ENCODE measurements at places on chromosomes 6 and 20. TPM values are rescaled to one million over a fixed set of nuclear protein-coding genes. Genes with fewer than 3 reads are reported as not detected.

GRCh38 chr6:3324262-3324942 lies 65.7 kb downstream of the PSMG4 start:
- peak overlapping the region; percentile 56 for H3K27ac ChIP-seq

BTN1A1 gene
- total RNA-seq, result 0.28 TPM

SLC4A11 gene
- not detected for total RNA-seq

TMEM151B gene
- 0.16 TPM for total RNA-seq

SLC32A1 gene
- not detected for total RNA-seq

- no peaks in the 10 kb centered on the region for H3K27me3 ChIP-seq
- H3K4me3 ChIP-seq, result no peak overlapping the region
- peak; percentile 12 for DNase-seq
- no peak overlapping the region for H3K27ac ChIP-seq
Measured at GRCh38 chr6:39169448-39170344, 54.7 kb upstream of the SAYSD1 start.

DNA sequence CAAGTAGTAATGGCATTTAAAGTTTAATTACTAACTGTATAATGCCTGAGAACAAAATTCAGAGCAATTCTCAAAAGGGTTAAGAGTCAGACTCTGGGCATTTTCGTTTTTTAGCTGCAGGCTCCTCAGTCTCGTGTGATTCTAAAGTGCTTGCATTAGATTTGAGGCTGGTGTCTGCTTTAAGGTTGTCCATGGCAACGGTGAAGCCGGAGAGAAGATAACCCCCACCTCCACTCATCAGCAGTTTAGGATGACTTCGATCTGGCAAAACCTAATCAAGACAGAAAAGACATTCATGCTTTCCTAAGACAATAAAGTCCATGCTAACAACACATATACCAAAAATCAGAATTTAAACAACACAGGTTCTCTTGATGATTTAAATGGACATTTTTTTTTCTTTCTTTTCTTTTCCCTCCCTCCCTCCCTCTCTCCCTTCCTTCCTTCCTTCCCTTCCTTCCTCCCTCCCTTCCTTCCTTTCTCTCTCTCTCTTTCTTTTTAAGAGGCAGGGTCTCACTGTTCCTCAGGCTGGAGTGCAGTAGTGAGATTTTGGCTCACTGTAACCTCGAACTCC lies 11.8 kb downstream of the TRMT6 start:
- H3K4me3 ChIP-seq, result no peak overlapping the region
- no peak overlapping the region for H3K27ac ChIP-seq
- peaks cover 36% of the 10 kb centered on the region for H3K36me3 ChIP-seq
- no peak for DNase-seq
- no peaks in the 10 kb centered on the region for H3K27me3 ChIP-seq
- H3K4me1 ChIP-seq, result no peaks in the 10 kb centered on the region

- peaks cover 10% of the 10 kb centered on the region for H3K36me3 ChIP-seq
- H3K4me3 ChIP-seq, result no peak overlapping the region
- no peak for DNase-seq
- no peaks in the 10 kb centered on the region for H3K4me1 ChIP-seq
Measured at GRCh38 chr6:157881342-157881741, 58.3 kb downstream of the SNX9 start.

- no peaks in the 10 kb centered on the region for H3K27me3 ChIP-seq
- peak; percentile 53 for DNase-seq
- H3K4me1 ChIP-seq, result no peaks in the 10 kb centered on the region
- no peaks in the 10 kb centered on the region for H3K36me3 ChIP-seq
- no peak overlapping the region for H3K27ac ChIP-seq
- H3K4me3 ChIP-seq, result no peak overlapping the region
Measured at GRCh38 chr6:167554854-167555253, 230.0 kb downstream of the TTLL2 start.

FILIP1 gene
- total RNA-seq, result 47.1 TPM

- peaks cover 3% of the 10 kb centered on the region for H3K36me3 ChIP-seq
- no peak overlapping the region for H3K4me3 ChIP-seq
- no peak overlapping the region for H3K27ac ChIP-seq
- no peaks in the 10 kb centered on the region for H3K4me1 ChIP-seq
- no peaks in the 10 kb centered on the region for H3K27me3 ChIP-seq
- DNase-seq, result no peak
Measured at GRCh38 chr6:166417285-166417691, 34.5 kb upstream of the MPC1 start.

CFAP206 gene
- 0.33 TPM for total RNA-seq

DNA sequence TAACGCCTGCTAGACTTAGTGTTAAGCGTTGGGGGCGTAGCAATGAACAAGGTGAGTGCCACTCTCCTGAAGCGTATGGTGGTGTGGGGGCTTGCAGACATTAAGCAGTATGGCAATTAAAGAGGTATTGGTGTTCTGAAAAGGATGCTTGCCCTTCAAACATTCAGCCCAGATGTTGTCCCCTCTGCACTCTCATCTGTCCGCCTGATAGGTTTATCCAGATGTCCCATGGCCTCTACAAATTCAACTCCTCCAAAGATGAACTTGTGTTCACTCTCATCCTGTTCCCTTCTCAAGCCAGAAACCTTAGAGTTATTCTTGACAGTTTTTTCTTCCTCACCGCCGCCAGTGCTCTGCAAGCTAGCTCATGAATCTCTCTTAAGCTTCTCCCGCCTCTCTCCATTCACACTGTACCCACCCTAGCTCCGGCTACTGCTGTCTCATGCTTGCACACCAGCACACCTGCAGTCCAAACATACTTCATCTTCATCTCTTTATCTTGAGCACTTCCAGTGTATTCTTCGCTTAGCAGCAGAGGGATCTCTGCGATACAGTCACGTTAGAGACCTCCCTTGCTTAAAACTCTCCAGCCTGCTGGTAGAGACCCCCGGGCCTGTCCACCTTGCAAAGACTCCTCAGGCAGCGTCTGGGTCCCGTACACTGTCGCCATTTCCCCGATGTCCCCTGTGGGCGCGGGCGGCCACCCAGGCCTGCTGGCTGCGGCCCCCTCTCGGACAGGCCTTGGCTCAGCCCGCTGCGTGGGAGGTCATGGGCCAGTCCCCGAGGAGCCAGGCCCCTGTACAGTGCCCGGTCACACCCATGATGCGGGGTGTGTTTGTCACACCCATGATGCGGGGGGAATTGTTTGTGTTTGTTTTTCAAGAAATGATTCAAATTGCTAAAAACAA lies 962 bp downstream of the DDX27 start:
- H3K4me1 ChIP-seq, result no peaks in the 10 kb centered on the region
- DNase-seq, result no peak
- H3K4me3 ChIP-seq, result peak overlapping the region; percentile 80
- peak overlapping the region; percentile 86 for H3K27ac ChIP-seq
- H3K27me3 ChIP-seq, result no peaks in the 10 kb centered on the region
- peaks cover 19% of the 10 kb centered on the region for H3K36me3 ChIP-seq

NTSR1 gene
- total RNA-seq, result 43.0 TPM

DNA sequence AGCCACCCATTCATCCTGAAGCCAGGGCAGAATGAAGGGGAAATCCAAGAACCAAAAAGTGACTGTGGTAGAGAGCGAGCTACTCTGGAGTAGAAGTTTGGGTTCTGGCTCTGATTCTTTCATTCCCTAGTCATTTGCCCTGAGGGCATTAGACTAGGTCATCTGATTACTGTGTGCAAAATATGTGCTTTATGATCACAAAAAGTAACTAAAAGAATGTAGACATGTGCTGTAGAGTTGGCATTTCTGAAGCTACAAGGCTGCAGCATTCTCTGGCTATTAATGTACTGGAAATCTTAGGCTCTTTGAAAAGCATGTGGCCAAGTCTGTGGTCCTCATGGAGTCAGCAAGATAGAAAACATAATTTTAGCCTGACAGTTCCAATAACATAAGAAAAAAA lies 94.2 kb downstream of the TBC1D7 start:
- H3K4me3 ChIP-seq, result no peak overlapping the region
- H3K27me3 ChIP-seq, result no peaks in the 10 kb centered on the region
- H3K27ac ChIP-seq, result no peak overlapping the region
- H3K36me3 ChIP-seq, result no peaks in the 10 kb centered on the region

SEMG1 gene
- not detected for total RNA-seq

GRCh38 chr6:5869676-5870075 lies 137.0 kb downstream of the NRN1 start:
- DNase-seq, result no peak
- no peaks in the 10 kb centered on the region for H3K4me1 ChIP-seq
- H3K4me3 ChIP-seq, result no peak overlapping the region

PFDN4 gene
- total RNA-seq, result 183 TPM

RBPJL gene
- total RNA-seq, result not detected

GRCh38 chr6:162846723-162847122 lies 118.9 kb downstream of the PACRG start:
- no peak overlapping the region for H3K4me3 ChIP-seq
- DNase-seq, result no peak
- no peaks in the 10 kb centered on the region for H3K36me3 ChIP-seq
- no peaks in the 10 kb centered on the region for H3K27me3 ChIP-seq

DNA sequence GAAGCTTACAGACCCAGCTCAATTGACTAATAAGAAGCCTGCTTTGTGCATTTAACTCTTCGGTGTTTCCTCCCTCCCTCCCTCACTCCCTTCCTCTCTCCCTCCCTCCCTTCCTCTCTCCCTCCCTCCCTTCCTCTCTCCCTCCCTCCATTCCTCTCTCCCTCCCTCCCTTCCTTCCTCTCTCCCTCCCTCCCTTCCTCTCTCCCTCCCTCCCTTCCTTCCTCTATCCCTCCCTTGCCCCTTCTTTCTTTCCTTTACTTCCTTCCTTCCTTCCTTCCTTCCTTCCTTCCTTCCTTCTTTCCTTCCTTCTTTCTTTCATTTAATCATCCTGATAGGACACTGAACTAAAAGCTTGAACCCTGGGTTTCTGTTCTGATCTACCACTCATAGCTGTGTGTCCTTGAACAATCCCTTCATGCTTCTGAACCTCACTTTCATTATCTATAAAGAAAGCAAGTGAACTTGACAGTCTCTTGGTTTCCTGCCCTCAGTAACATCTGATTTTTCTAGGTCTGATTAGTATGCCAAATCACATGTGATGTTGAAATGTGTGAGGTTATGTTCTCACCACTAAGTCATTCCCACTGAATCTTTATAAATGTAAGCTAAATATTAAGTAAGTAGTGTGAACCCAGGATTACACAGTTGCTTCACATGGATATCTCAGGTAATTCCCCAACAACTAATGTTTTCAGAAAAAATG lies 132.3 kb upstream of the BMP2 start:
- DNase-seq, result no peak
- no peaks in the 10 kb centered on the region for H3K27me3 ChIP-seq
- H3K4me1 ChIP-seq, result no peaks in the 10 kb centered on the region
- H3K4me3 ChIP-seq, result no peak overlapping the region

DNA sequence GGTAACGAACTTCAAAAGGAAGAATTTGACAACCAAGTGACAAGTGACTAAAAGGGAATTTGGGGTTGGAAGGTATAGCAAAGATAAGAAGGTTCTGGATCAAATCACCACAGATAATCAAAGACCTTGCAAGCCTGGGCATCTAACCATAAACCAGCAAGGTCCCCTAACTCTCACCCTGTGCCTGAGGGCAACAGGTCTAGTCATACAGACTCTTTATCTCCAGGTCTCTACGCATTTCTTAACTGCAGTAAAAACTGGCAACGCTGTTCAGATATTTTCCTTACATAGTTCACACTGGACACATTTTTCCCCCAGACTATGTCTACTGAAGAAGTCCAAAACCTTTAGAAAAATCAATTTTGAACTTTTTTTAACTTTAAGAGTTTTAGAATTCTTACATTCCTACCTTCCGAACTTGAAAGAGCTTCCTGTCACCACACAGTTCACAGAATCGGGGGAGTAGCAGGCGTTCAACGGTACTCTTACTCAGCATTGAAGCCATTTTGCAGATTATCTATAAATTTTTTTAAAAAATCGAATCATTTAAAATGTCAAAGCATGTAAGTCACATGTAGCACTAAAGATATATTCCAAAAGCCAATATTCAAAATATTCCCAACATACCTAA lies 23.0 kb upstream of the ANKRD60 start:
- H3K36me3 ChIP-seq, result peaks cover 43% of the 10 kb centered on the region
- no peak for DNase-seq
- H3K27ac ChIP-seq, result no peak overlapping the region
- no peaks in the 10 kb centered on the region for H3K27me3 ChIP-seq
- H3K4me1 ChIP-seq, result no peaks in the 10 kb centered on the region
- H3K4me3 ChIP-seq, result no peak overlapping the region

ZNF391 gene
- 3.5 TPM for total RNA-seq

DNA sequence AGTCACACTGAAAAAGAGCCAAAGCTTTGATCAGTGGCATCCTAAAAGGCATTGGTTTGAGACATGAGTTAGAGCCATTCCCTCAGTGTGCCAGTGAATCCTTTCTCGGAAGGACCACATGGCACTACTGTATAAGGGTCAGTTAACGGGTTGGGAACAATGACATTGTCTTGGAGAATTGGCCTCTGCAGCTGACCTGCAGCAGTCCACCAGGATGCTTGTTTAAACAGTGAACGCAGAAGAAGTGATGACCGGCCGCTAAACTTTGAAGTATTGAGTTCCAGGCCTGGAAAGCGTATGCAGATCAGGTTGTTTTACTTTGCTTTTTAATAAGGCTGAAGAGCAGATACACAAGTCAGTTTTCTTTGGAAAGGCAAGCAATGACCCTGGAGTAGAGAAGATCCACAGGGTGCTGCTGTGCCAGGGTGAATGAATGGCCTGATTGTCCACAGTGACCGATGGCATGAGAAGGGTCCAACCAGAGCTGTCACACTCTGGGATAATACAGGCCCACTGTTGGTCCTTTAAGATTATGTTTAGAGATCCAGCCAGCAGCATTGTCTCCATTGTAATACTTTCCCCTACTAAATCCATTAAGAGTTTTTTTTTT lies 57.8 kb downstream of the GMPR start:
- H3K4me3 ChIP-seq, result no peak overlapping the region
- H3K27me3 ChIP-seq, result no peaks in the 10 kb centered on the region
- H3K36me3 ChIP-seq, result no peaks in the 10 kb centered on the region
- H3K4me1 ChIP-seq, result no peaks in the 10 kb centered on the region
- DNase-seq, result no peak

GRCh38 chr6:61887423-61887822 lies 398.6 kb downstream of the KHDRBS2 start:
- no peaks in the 10 kb centered on the region for H3K36me3 ChIP-seq
- H3K4me1 ChIP-seq, result no peaks in the 10 kb centered on the region
- no peak for DNase-seq

- peak; percentile 85 for DNase-seq
- peaks cover 6% of the 10 kb centered on the region for H3K36me3 ChIP-seq
- H3K4me1 ChIP-seq, result peaks cover 33% of the 10 kb centered on the region
Measured at GRCh38 chr6:36593569-36594028, 563 bp upstream of the SRSF3 start.

- no peaks in the 10 kb centered on the region for H3K36me3 ChIP-seq
- H3K27me3 ChIP-seq, result no peaks in the 10 kb centered on the region
- H3K27ac ChIP-seq, result no peak overlapping the region
Measured at GRCh38 chr6:50289366-50289765, 239.6 kb upstream of the DEFB112 start.

Data from sigmoid colon (tissue), 7 donors.